ENCODE measurements at places on chromosomes 11 and 22.
A peak's percentile ranks its signal among the peaks of the same experiment; 100 is the strongest.

- DNase-seq = no peak
Observed at GRCh38 chr11:65003282-65003681, 6.5 kb upstream of the BATF2 start.

- no peak for DNase-seq
Observed at GRCh38 chr11:10283991-10284390, 10.0 kb downstream of the SBF2 start.

- DNase-seq = no peak
Observed at GRCh38 chr22:47716890-47717615, 954.6 kb downstream of the TBC1D22A start.

DNA sequence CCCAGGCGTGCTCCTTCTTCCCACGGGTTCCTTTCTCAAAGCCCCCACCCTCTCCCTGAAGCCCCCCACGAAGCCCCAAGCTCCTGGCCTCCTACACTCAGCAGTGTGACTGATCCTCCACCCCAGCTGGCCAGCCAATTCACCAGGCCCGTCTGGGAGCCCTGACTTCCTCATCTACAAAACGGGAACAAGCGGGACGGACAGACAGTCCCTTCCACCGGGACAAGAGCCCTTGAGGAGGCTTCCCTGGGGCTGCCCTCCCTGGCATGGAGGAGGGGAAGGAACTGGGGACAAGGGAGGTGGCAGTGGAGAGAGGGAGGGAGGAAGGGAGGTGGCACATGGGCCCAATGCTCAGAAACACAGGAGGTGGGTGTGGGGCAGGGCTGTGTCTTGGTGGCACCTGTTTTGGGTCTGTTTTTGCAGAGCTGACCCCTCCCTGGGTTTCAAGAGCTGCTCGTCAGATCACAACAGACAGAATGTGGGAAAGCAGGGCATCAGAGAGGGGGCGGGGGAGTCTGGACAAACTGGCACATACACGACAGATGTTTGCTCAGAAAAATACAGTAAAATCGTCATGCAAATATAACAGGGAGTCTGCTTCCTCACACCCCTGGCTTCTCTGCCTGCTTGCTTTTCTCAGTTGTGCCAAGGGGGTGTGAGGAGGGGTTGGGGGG, 56.8 kb downstream of the ELFN2 start:
- DNase-seq = no peak

DNA sequence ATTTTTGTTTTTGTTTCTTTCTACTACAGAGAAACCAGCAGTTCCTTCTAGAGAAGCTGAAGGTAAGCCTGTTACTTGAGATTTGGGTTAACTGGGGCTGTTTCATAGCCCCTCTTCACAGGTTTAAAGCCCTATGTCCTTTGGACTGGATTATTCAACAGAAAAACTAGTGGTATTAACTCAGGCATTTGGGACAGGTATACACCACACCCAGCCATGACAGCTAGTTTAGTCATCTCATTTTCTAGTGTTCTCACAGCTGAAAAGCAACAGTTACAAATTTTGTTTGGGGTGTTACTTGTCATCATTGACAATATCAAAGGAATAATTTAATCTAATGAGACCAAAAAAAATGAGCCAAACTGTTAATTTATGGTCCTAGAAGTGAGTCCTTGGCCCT, 14.0 kb downstream of the LAYN start:
- no peak for DNase-seq

DNA sequence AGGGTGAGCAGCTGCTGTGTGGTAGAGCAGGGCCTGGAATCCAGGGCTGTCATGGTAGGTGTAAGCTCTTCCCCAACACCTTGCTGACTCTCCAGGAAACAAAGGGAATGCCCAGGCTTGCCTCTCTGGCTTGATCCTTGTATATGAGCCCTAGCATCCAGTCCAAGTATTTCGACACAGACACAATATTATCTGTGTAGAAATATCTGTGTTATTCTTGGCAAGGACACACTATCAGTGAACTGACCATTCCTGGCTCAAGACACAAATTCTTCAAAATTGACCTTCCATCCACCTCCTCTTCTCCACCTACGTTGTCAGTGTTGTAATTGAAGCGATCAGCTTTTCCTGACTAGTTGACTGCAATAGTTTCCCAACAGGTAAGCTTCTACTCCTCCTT, 312.0 kb upstream of the NARS2 start:
- no peak for DNase-seq

DNA sequence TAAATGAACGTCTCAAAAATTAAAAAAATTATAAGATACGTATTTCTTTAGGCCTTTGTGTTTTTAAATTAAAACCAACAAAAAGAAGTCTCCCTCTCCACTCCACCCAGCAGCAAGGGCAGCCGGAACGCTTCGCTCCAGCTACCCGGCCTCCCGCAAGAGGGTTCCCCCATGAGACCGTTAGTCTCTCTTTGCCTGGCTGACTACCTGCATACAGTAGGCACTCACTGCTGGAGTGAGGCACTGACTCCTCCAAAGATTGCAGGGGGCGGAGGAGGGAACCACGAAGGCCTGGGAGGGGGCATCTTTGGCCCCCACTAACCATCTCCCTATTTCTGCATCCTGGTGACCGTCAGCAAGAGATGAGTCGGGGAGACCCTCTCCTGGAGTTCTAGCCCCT, 10.1 kb downstream of the CBX6 start:
- DNase-seq = no peak

GRCh38 chr11:134452838-134453155, 40.8 kb upstream of the B3GAT1 start:
- no peak for DNase-seq

GRCh38 chr11:67496113-67496512, 9.1 kb downstream of the PITPNM1 start:
- no peak for DNase-seq

- no peak for DNase-seq
Observed at GRCh38 chr22:48342016-48342415, 1485.7 kb downstream of the BRD1 start.

DNA sequence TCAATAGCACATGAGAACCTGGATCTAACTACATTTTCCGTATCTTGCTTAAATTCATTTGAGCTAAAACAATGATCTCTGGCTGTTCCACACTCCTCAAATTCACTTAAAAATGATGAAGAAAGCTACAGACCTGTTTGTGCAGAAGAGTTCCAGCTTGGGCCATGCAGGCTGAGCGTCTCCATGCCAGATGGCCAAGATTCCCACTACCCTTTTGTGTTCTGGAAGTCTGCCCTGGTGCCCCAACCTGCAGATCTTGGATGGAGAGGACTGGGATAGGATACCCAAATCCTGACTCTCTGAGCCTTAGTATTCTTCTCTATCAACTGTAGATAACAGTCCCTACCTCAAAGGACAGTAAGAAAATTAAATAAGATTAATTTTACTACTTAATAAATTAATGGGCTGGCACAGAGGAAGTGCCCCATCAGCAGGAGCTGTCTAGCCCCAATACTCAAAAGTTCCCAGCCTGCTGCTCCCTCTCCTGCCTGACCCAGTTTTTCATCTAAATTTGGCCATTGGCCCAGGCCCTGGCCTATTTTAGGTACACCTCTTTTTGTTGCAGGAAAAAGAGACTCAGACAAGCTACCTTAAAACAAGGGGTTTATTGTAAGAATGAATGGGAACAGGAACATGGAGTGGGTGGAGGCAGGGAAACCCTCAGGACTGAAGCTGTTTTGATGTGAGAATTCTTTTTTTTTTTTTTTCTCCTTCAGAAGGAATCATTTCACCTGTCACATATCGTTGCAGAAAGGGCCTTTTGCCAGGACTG, 81.4 kb upstream of the GRK3 start:
- no peak for DNase-seq

DNA sequence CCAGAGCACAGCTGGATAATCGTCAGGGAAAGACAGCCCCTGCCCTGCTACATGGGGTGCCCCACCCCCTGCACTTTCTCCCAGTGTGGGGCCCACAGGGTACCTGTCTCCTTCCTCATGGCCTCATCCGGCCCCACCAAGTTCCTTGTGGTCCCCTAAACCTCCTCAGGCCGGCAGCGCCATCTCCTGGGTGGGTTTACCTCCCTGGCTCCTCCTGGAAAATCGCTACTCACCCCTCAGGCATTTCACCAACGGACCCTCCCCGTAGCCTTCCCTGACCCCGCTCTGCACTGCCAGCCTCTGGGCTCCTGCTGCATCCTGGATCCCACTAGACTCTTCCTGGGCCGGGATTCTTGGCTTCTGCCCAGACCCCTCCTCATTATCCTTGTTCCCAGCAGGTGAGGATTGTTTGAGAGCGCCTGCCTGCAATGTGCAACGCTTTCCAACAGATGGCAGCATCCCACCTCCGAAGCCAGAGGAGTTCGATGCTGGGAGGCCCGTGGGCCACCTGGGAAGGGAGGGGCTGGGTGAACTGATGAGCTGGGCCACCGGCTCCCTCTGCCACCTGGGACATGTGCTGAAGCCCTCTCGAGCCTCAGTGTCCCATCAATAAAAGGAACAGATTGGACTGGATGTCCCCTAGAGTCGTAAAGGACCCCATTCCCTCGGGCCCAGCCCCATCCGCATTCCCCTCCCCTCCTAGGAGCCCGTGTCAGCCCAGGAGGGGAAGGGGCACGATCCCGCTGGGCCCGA, 44.2 kb upstream of the TTLL12 start:
- DNase-seq = peak; percentile 42

DNA sequence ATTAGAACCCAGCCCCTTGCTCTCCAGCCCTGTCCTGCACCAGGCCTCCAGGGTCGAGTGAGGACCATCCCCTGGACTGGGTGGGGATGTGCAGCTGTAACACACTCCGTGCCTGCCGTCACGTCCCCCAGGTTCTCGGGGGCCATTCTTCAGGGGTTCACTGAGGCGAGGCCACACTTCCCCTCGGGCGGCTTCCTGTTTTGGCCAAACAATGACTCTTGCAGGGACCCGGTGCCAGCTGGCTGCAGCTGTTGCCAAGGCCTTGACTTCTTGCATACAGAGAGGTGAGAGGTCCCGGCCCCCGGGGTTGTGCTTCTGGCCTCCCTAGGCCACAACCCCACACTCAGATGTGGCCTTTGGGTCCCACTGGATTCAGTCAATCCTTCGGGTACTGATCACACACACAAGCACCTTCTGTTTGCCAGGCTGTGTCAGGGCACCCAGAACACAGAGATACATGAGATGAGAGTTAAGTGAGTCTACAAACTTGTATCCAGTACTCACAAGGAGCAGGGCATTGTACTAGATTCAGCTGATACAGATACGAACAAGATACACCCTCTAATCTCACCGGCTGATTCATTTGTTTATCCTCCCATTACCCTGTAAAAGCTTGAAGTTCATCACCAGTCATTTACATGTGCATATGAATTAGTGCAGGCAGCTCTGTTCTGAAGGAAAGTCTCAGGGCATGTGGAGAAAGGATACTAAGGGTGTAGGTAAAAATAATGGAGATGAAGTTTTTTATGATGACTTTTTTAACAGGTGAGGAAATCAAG, 32.9 kb downstream of the LRRC32 start:
- DNase-seq = no peak

DNA sequence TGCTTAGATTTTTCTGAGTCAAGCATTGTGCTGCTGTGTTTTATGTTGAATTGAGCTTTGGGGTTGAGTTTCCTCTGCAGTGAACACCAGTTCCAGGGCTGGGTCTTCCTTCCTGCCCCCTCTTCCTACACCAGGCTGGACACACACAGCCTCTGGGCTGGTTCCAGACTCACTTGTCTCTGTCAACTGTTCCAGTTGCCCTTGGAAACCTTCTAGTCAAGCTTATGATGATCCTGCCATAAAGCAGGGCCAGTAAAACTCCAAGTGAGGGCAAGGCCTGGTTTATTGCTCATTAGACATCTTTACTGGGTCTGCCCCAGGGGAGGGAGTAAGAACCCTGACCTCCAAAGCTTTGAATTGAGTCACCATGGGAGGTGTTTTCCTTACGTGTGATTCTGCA, 61.1 kb downstream of the KIAA1671 start:
- DNase-seq = no peak

DNA sequence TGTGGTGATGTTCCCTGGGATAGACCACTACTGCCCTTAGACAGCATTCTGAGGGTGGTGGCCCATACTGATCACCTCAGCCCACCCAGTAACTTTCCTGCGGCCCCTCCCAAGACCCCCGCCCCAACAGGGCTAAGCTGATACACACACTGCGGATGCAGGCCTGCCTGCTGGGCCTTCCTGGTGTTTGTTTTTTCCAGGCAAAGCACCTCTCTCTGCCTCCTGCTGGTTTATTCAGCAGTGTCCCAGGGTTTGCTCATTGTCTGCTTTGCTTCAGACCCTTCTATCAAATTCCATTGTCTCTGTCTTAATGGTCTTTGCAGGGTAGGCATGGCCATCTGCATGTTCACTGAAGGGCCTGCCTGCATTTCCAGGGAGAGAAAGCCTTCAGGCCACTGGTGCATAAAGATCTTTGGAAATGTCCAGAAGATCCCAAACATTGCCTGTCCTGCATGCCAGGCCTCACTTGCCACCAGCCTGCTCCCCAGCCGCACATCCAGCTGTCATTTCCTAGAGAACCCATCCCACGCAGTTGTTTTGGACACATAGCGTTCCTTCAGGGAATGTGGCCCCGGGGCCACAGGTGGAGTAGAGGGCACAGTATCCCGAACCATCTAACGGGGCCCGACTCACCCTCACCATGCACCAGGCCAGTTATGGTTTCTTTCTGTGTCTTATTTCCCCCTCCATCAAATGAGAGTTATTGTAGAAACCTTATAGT, 50.2 kb downstream of the BCR start:
- no peak for DNase-seq

GRCh38 chr11:106242718-106243415, 165.4 kb downstream of the AASDHPPT start:
- no peak for DNase-seq

DNA sequence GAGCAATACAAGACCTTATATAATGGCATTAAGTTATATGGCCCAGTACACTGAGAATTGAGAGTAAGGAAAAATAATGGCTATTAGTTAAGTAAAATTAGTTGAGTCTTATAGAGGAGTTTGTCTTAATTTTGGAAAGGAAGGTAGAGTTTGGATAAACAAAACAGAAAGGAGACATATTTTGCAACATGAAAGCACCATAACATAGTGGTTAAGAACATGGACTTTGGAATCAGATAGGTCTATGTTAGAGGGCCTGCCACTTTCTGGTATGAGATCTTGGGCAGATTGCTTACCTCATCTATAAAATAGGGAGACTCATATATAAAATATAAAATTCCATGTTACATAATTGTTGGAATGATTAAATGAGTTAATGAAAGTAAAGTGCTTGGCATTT, 68.9 kb downstream of the CSTPP1 start:
- DNase-seq = no peak

- DNase-seq = no peak
Observed at GRCh38 chr11:132448334-132448995, 1078.0 kb downstream of the NTM start.

- no peak for DNase-seq
Observed at GRCh38 chr11:130433357-130433756, 4.9 kb upstream of the ADAMTS8 start.

DNA sequence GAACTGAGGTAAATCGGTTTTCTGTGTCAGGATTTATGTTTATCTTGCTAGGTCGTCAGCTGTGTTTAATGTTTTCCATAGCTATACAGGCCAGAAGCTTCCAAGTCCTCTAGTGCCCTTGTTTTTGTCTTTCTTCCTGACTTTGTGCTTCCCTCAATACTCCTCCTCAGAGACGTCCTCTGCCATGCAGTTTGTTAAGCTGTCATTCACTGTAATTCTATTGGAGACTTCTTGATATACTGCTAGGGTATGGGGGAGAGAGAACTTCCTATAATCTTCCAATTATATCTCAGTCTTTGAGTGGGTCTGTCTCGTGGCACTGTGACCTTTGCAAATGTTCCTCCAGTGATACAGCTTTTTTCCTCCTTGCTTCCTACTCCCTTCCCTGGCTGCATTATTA, 327.3 kb upstream of the ANO5 start:
- DNase-seq = no peak

Measured in T-helper 17 cell (primary cell).